Activated CD4-positive, alpha-beta T cell treated with anti-CD3 and anti-CD28 coated beads for 36 hours (primary cell): ENCODE measurements at places on chromosomes 12 and 14. TPM values are rescaled to one million over a fixed set of nuclear protein-coding genes. Genes with fewer than 3 reads are reported as not detected.

The FCF1 gene
- 112 TPM for total RNA-seq

The LAG3 gene
- total RNA-seq = 93.9 TPM

GRCh38 chr12:103647267-103647666 is 60.2 kb downstream of the STAB2 start:
- no peak for DNase-seq

- peak; percentile 59 for DNase-seq
These were observed 10.6 kb upstream of the MLXIP start for GRCh38 chr12:122067966-122068365.

GRCh38 chr14:89252887-89253532 is 164.0 kb downstream of the FOXN3 start:
- DNase-seq = no peak

DNA sequence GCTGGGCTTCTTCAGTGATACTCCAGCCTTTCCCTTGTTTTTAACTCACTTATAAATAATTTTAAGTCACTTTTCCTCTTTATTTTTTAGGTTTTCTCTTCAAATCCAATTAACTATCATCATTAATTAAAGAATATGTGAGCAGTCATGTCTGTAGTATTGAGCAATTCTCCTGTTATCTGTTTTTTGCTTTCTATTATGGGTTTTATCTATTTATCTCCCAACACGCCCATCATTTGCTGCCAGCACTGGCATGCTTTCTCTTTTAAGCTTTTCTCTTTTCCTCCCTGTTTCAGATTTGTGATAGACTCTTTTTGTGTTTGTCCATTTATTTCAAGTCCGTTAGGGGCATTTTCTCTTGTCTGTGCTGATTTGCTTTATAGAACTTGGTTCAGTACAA is 72.3 kb downstream of the CRADD start:
- no peak for DNase-seq

GRCh38 chr12:49357103-49357678 is 10.1 kb upstream of the SPATS2 start:
- no peak for DNase-seq

GRCh38 chr14:41146391-41146790 is 460.3 kb upstream of the LRFN5 start:
- no peak for DNase-seq

DNA sequence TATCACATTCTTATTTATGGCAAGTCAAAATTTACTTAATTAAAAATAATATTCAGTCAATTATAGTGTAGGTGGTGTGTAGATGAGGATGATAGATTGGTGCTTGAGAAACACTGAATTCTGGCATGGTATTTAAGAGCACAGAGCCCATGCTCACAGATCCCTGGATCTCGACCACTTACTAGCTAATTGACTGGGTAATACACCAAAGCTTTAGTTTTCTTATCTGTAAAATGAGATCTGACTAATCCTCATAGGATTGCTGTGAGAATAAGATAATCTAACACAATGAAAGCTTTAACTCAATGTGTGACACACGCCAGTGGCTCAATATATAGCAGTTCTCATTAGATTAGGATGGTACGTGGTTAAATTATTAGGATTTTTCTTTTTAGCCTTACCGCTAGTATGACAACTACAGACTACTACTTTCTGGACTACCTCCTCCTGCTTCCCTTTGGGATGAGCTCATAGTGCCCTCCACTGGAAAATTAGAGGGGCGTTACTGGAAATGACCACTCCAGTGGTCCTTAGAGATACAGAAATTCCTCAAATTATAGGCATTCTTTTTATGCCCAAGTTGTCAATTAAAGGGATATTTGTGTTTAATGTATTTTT is 482.8 kb upstream of the TBX3 start:
- no peak for DNase-seq
